ENCODE measurements at places on chromosomes 3 and 15. TPM values are rescaled to one million over a fixed set of nuclear protein-coding genes. Genes with fewer than 3 reads are reported as not detected.

DNA sequence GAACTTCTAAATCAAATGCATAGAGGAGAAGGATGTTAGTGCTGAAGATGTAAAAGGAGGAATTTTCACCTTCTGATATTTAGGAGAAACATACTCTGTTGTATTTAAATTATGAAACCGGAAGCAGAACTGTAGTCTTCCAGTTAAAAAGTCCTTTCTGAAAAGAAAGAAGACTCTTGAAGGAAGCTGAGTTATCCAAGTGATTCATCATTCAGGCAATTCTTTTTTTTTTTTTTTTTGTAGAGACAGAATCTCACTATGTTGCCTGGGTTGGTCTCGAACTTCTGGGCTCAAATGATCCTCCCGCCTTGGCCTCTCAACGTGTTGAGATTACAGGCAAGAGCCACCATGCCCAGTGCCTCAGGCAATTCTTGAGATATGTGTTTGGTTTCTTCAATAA, 424.8 kb upstream of the TPM1 start:
- no peak overlapping the region for H3K4me3 ChIP-seq
- H3K27ac ChIP-seq: 0 out of 2 replicates have a peak overlapping the region, but pooled peaks have one; percentile 57
- H3K36me3 ChIP-seq: no peaks in the 10 kb centered on the region
- no peak for DNase-seq
- no peaks in the 10 kb centered on the region for H3K27me3 ChIP-seq

The CACNA2D2 gene
- total RNA-seq: not detected

DNA sequence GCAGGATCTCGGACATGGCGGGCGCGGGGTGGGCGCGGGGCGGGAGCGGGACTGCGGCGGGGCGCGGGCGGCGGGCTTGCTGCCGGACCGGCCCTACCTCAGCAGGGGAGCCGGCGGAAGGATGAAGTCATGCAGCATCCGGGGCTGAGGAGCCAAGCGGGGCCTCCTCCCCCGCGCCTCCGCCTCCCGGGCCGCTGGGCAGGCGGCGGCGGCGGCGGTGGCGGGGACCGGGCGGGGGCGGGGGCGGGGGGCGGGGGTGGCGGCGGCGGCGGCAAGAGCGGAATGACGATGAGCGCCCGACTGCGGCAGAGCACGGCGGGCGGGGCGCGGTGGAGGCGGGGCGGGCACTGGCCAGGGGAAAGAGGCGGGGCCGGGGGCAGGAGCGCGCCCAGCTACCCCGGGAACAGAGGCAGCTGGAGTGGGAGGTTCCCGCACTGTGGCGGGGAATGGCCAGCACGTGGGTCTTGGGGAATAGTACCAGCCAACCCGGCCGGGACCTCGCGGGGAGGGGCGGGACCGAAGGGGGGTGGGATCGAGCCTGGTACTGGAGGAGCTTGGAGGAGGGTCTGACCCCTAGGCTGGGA, at the start of gene CAMK2N2:
CAMK2N2 (minus strand) TSS at position 284 of the 584 bp plus-strand sequence; CDS start at position 16, 268 bp downstream.
- H3K4me3 ChIP-seq: peak within 1 kb of the TSS; percentile 31
- no peak within 1 kb of the TSS for H3K27ac ChIP-seq
- peaks cover 39% of the 10 kb centered on the region for H3K27me3 ChIP-seq
- H3K4me1 ChIP-seq: peaks cover 21% of the 10 kb centered on the region
- H3K36me3 ChIP-seq: no peaks in the 10 kb centered on the region

The PDE8A gene
- 36.6 TPM for total RNA-seq

DNA sequence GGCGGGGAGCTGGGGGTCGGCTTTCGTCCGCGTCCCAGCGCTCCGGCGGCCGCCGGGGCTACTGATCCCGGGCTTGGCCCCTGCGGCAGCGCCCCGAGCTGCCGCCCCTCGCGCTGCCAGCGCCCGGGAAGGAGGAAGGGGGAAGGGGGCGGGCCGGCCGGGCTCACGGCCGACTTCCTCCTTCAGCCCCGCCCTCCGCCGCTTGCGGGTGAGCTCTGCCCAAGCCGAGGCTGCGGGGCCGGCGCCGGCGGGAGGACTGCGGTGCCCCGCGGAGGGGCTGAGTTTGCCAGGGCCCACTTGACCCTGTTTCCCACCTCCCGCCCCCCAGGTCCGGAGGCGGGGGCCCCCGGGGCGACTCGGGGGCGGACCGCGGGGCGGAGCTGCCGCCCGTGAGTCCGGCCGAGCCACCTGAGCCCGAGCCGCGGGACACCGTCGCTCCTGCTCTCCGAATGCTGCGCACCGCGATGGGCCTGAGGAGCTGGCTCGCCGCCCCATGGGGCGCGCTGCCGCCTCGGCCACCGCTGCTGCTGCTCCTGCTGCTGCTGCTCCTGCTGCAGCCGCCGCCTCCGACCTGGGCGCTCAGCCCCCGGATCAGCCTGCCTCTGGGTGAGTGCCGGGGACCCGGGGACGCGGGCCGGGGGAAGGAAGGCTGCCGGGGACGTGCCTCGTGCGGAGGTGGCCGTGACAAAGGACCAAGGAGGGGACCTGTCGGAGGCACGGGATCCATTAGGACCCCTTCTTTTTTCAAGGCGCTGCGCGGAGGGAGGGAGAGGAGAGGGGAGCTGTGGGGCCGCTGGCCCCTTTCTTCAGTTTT, at the start of gene SEMA4B:
SEMA4B (plus strand) TSS at position 201 of the 814 bp plus-strand sequence; CDS start at position 450, 249 bp downstream.
- peak within 1 kb of the TSS; percentile 11 for H3K27ac ChIP-seq
- no peak for DNase-seq
- H3K36me3 ChIP-seq: peaks cover 5% of the 10 kb centered on the region
- no peaks in the 10 kb centered on the region for H3K27me3 ChIP-seq
- H3K4me3 ChIP-seq: peak within 1 kb of the TSS; percentile 92

DNA sequence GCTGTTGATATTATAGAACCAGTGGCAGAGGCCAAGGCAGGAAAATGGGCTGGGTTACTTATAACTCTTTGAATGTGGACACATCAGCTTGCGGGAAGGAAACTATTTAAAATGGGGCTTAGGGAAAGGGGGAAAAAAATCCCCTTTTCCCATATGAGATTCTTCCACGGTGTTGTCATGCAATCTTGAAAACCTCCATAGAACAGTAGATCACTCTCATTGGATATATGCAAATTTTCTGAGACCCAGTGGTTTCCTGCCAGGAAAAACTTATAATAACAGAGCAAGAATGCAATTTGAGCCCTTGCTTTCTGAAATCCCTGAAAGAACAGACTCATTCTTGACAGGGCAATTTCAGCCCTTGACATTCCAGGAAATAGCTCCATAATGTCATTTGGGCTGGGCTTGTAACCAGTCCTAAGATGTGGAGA, 31.1 kb downstream of the TMEM212 start:
- H3K36me3 ChIP-seq: no peaks in the 10 kb centered on the region
- DNase-seq: peak; percentile 97
- no peaks in the 10 kb centered on the region for H3K27me3 ChIP-seq
- H3K27ac ChIP-seq: peak overlapping the region; percentile 98

The CDCP1 gene
- total RNA-seq: 0.56 TPM

DNA sequence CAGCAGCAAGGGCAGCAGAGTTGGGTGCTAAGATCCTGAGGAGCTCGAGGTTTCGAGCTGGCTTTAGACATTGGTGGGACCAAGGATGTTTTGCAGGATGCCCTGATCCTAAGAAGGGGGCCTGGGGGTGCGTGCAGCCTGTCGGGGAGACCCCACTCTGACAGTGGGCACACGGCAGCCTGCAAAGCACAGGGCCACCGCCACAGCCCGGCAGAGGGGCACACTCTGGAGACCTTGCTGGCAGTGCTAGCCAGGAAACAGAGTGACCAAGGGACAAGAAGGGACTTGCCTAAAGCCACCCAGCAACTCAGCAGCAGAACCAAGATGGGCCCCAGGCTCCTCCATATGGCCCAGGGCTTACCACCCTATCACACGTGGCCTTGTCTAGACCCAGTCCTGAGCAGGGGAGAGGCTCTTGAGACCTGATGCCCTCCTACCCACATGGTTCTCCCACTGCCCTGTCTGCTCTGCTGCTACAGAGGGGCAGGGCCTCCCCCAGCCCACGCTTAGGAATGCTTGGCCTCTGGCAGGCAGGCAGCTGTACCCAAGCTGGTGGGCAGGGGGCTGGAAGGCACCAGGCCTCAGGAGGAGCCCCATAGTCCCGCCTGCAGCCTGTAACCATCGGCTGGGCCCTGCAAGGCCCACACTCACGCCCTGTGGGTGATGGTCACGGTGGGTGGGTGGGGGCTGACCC, 18.8 kb downstream of the SEC61A1 start:
- no peak overlapping the region for H3K4me3 ChIP-seq
- H3K27me3 ChIP-seq: no peaks in the 10 kb centered on the region
- DNase-seq: no peak
- H3K27ac ChIP-seq: no peak overlapping the region

The PSMD2 gene
- 627 TPM for total RNA-seq

- no peak for DNase-seq
- H3K36me3 ChIP-seq: peaks cover 9% of the 10 kb centered on the region
- peaks cover 33% of the 10 kb centered on the region for H3K4me1 ChIP-seq
- peak overlapping the region; percentile 98 for H3K27ac ChIP-seq
- H3K4me3 ChIP-seq: peak overlapping the region; percentile 81
Measured at GRCh38 chr3:38164643-38164951, 740 bp upstream of the OXSR1 start.
